ENCODE measurements at places on chromosomes 2 and 18. TPM values are rescaled to one million over a fixed set of nuclear protein-coding genes. Genes with fewer than 3 reads are reported as not detected.

The TTN gene
- total RNA-seq, result 33.3 TPM

The LYPD6B gene
- 1.4 TPM for total RNA-seq

GRCh38 chr18:59752666-59753065 is 55.4 kb upstream of the CCBE1 start:
- DNase-seq, result no peak
- no peaks in the 10 kb centered on the region for H3K4me1 ChIP-seq

DNA sequence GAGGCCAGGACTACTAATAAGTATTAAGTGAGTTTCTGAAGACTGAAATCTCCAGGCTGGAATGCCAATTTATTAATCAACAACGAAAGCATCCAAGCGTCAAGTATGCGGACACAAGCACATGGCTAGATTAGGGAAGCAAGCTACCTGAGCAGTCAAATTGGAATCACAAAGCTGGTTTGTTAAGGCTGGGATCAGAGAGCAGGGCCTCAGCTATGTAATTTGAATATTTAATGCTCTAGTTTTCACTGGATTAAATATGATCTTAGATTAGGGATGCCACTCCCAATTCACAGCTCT is 5.7 kb downstream of the CCL20 start:
- DNase-seq, result no peak
- no peaks in the 10 kb centered on the region for H3K4me1 ChIP-seq
- no peaks in the 10 kb centered on the region for H3K36me3 ChIP-seq
- no peak overlapping the region for H3K4me3 ChIP-seq

DNA sequence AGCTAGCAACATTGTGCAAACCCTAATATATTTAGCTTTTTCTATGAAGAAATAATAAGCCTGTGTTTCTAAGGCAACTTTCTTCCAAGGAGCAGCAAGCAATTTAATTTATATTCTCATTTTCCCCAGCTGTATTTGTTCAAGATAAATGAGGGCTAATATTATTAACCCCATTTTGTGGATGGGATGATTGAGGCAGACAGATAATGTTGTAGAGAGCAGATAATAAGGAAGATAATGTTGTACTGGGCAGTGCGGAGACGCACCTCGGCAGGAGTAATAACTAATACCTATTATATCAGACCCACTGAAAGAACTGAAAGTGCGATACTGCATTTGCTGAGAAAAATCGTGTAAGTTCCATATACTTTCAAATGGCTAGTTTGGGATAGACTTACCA is 344.1 kb upstream of the FANCL start:
- H3K27me3 ChIP-seq, result peaks cover 3% of the 10 kb centered on the region
- no peak overlapping the region for H3K27ac ChIP-seq
- no peak overlapping the region for H3K4me3 ChIP-seq
- H3K36me3 ChIP-seq, result no peaks in the 10 kb centered on the region

DNA sequence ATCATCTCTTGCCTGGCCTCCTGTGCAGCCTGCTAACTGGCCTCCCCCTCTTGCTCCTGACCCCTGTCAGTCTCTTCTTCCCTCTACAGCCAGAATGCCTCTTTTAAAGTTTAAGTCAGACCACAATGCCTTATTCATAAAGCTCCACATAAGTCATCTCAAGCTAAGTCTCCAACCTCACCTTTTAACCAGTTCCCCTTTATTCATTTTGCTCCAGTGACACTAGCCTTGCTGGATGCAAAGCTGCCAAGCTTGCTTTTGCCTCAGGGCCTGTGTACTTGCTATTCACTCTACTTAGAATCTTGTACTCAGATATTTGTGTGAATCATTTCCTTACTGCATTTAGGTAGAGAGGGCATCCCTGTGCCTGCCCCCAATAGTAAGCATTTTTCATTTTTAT is 180.9 kb downstream of the PDE1A start:
- no peak overlapping the region for H3K27ac ChIP-seq
- DNase-seq, result no peak
- H3K36me3 ChIP-seq, result no peaks in the 10 kb centered on the region
- H3K4me1 ChIP-seq, result peaks cover 3% of the 10 kb centered on the region
- H3K27me3 ChIP-seq, result peaks cover 12% of the 10 kb centered on the region

DNA sequence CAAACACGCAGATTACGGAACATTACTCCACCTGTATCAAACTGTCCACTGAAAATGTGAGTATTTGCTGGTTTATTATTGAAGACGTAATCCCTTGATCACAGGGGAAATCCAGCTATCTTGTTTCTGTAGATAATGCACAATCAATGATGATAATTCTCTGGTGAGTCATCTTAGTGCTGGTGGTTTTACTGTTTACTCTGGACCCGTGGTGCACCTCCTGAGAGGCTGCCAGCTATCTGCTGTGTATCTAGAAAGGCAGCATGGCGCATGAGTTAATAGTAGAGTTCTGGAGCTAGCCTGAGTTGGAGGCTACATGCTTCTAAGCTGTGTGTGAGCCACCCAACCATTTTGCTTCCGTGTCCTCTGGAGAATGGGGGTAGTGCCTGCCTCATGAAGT is 6.5 kb downstream of the NCAPH start:
- H3K27me3 ChIP-seq, result no peaks in the 10 kb centered on the region
- DNase-seq, result no peak
- no peak overlapping the region for H3K4me3 ChIP-seq
- no peaks in the 10 kb centered on the region for H3K36me3 ChIP-seq

DNA sequence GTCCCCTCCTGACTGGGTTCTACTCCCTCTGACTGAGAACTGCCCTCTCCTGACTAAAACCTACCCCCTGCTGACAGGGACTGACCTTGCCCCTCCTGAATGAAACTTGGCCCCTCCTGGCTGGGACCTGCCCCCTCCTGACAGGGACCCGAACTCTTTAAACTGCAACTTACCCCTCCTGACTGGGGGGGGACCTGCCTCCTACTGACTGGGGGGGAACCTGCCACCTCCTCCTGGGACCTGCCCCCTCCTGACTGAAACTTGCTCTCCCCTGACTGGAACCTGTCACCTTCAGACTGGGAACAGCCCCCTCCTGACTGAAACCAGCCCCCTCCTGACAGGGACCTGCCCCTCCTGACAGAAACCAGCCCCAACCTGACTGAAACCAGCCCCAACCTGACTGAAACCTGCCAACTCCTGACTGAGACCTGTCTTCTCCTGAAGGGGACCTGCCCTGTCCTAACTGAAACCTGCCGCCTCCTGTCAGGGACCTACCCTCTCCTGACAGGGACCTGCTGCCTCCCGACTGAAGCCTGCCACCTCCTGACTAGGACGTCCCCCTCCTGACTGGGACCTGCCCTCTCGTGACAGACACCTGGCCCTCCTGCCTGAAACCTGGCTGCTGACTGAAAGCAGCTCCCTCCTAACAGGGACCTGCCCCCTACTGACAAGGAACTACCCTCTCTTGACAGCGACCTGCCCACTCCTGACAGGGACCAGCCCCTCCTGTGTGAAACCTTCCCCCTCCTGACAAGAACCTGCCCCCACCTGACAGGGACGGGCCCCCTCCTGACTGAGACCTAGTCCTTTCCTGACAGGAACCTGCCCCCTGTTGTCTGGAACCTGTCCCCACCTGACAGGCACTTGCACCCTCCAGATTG is 87.1 kb downstream of the PXDN start:
- H3K4me1 ChIP-seq, result no peaks in the 10 kb centered on the region
- no peak for DNase-seq
- peaks cover 3% of the 10 kb centered on the region for H3K27me3 ChIP-seq
- H3K27ac ChIP-seq, result no peak overlapping the region
- no peak overlapping the region for H3K4me3 ChIP-seq

GRCh38 chr2:234823877-234824376 is 127.9 kb upstream of the SH3BP4 start:
- no peaks in the 10 kb centered on the region for H3K4me1 ChIP-seq
- no peak for DNase-seq
- no peak overlapping the region for H3K4me3 ChIP-seq
- H3K27me3 ChIP-seq, result peaks cover 2% of the 10 kb centered on the region
- H3K36me3 ChIP-seq, result no peaks in the 10 kb centered on the region

Data from activated B cell treated with CpG ODN at 0.5 μM for 24 hours (primary cell).